ENCODE measurements at places on chromosomes 6 and 20. TPM values are rescaled to one million over a fixed set of nuclear protein-coding genes. Genes with fewer than 3 reads are reported as not detected.

BPIFB1 gene
- total RNA-seq, result not detected

- no peak for DNase-seq
- no peaks in the 10 kb centered on the region for H3K27me3 ChIP-seq
- no peaks in the 10 kb centered on the region for H3K4me1 ChIP-seq
- H3K36me3 ChIP-seq, result no peaks in the 10 kb centered on the region
Observed at GRCh38 chr6:49888742-49889431, 22.6 kb upstream of the CRISP1 start.

- peaks cover 20% of the 10 kb centered on the region for H3K4me1 ChIP-seq
- H3K27ac ChIP-seq, result no peak overlapping the region
- no peak overlapping the region for H3K4me3 ChIP-seq
- no peaks in the 10 kb centered on the region for H3K27me3 ChIP-seq
- peaks cover 53% of the 10 kb centered on the region for H3K36me3 ChIP-seq
Observed at GRCh38 chr20:63966172-63966943, 3.4 kb downstream of the ZNF512B start.

DNA sequence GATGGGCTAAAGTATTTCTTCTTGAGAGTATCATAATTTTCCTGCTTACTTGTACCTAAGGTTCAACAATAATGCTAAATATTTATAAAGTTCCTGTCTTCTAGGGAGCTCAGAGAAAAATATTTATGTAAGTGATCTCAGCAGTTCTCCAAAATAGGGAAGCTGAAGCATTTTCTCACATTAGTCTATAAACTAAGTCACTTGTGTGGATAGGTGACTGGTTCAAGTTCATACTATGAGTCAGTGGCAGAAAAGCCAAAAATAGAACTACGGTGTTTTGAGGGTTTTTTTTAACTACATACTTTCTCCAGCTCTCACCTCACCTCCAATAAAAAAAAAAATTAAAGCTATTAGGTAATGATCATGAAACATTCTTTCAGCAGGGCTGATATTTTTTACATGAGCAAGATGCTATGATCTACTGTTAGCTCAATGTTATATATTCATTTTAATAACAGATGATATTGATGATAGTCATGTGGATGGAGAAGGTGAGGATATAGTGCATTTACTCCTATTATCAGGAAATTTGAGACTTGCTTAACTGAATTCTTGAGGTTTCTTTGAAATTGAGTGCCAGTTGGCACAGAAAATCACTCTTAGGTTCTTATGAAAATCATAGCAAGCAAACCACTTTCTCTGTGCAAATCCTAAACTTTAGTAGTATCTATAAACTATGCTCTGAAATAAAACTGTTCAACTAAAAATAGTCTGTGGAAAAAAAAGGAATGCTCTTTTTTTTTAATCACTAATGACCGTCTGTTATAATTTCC is 4.1 kb upstream of the MOXD1 start:
- DNase-seq, result no peak
- peaks cover 17% of the 10 kb centered on the region for H3K4me1 ChIP-seq
- H3K27me3 ChIP-seq, result peaks cover 22% of the 10 kb centered on the region
- no peaks in the 10 kb centered on the region for H3K36me3 ChIP-seq
- no peak overlapping the region for H3K4me3 ChIP-seq
